ENCODE measurements at places on chromosomes 1 and 21.

DNA sequence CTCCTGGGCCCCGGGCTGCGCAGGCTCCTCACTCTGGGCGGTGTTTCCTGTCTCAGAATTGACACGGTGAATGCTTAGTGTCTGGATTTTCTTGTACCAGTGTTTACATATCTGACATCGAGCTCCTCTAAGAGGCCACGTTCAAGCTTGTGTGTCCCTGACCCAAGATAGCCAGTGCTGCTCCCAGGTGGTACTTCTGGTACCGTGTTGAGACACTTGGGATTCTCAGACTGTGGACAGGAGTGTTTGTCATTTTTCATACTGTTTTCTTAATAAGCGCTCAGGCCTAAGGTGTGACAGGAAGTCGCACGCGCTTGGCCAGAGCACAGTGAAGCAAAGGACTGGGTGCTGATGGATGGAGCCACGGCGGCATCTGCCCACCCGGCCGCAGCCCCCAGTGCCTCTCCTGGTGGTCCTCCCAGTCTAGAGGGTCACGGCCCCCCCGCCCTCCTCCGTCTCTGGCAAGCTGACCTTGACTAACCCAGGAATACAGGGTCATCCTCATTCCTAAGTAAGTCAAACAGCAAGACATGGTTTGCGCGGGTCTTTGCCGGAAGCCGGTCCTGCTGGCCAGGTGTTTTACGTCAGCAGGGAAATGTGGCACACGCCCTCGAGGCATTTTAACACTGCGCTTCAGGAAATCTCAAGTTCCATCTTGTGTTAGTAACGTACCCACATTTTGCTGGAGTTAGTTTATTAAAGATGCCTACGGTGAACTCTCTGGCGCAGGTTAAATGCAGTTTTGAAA is 8.0 kb downstream of the PEX10 start:
- DNase-seq, result no peak

GRCh38 chr1:191176131-191176530 is 698.5 kb upstream of the BRINP3 start:
- no peak for DNase-seq

DNA sequence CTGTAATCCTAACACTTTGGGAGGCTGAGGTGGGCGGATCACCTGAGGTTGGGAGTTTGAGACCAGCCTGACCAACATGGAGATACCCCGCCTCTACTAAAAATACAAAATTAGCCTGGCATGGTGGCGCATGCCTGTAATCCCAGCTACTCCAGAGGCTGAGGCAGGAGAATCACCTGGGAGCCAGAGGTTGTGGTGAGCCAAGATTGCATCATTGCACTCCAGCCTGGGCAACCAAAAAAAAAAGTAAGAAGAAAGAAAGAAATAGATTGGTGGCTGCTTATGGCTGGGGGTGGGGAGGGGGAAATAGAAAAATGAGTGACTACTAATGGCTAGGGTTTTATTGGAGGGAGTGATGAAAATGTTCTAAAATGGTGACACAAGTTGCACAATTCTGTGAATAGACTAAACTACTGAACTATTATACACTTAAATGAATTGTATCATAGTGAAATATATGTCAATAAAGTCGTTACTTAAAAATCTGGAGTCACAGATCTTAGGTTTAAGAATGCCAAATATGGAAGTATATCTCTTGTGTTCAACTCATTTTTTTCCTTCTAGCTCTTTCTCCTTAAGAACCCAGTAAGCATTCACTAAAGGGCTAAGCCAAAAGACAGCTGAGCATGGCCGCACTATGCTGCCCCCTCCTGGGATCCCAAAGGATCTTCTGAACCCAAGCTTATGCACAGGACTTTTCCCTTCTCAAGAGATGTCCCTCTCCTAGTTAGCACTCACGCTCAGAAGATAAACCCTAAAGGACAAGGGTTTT is 3.2 kb upstream of the NPL start:
- DNase-seq, result peak; percentile 50

DNA sequence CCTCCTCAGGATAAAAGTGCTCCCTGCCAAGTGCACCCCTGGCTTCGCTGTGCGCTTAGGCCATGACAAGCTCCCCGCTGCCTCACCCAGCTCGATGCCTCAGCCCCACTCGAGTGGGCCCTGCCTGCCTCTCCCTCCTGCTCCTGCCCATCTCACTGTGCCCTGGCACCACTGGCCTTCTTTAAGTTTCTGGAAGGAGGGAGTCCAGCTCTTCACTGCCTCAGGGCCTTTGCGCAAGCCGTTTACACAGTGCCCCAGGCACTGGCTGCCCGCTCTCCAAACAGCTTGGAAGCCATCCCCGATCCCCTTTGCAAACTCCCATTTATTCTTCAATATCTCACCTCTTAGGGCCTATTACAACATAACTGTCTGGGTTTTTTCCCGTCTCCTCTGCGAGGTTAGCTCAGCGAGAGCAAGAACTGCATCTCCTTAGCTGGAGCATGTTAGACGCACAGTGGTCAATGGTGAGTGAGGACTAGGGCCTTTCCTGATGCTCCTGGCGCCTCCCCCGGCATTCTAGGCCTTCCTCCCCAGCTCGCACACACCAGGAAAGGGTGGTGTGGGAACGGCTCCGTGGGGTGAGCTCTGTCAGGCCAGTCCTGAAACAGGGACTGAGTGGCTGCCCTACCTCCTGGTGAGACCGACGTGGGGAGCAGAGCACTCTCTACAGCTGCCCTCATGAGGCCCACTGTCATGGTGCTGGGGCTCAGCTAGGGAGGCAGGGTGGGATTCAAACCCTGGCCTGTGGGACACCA is 31.9 kb downstream of the PODN start:
- DNase-seq, result no peak

DNA sequence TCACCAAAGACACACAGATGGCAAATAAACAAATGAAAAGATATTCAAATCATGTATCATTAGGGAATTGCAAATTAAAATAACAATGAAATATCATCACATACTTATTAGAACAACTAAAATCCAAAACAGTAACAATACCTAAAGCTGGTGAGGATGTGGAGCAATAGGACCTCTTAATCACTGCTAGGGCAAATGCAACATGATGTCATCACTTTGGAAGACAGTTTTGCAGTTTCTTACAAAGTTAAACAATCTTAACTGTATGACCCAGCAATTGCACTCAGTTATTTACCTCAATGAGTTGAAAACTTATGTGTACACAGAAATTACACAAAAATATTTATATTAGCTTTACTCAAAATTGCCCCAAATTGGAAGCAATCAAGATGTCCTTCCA is 47.3 kb downstream of the SELENOF start:
- no peak for DNase-seq

DNA sequence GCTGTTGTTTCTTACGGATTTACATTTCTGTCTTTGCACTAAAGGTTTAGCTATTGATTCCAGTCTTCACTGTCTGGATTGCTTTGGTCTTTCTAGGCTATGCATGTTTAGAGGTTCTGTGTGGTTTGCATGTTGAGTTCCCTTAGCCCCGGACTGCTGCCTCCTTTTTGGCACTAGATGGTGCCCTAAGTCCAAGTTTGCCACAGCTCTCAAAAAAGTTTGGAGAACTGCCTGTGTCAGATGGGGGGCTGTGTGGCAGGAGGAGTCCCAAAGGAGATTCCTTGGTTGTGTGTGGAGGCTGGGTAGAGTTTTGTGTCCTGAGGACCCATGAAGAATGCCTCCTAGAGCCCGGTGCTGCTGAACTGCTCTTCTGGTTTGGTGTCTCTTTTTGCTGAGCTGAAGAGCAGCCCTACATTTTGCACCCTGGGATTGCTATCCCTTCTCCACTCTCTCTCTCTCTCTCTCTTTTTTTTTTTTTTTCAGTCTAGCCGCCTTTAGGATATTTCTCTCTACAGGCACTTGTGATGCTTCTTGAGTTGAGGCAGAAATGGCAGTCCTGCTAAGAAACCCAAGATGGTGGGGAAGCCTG is 74.4 kb downstream of the PTGS2 start:
- DNase-seq, result peak; percentile 24

DNA sequence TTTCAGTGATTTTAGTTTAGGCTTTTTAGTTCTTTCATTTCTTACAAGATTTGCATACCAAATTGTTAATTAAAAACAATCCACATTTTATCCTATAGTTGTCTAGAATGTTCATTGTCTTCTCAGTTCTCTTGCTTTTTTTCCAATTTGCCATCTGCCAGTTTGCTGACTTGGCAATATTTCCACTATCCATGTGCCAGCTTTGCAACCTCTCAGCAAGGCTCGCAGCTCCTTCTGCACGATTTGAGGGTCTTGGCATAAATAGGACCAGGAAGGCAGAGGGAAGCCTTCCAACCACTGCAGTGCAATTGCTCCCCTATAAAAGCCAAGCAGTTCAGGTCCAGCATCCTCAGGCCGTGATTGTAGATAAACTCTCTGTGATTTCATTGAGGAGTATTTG is 306.8 kb upstream of the FMN2 start:
- DNase-seq, result no peak

- DNase-seq, result no peak
Measured at GRCh38 chr1:96559181-96559580, 162.4 kb upstream of the PTBP2 start.

- DNase-seq, result no peak
Measured at GRCh38 chr1:188350104-188350503, 1521.4 kb downstream of the PLA2G4A start.

GRCh38 chr1:170619241-170620028 is 44.5 kb upstream of the PRRX1 start:
- no peak for DNase-seq

DNA sequence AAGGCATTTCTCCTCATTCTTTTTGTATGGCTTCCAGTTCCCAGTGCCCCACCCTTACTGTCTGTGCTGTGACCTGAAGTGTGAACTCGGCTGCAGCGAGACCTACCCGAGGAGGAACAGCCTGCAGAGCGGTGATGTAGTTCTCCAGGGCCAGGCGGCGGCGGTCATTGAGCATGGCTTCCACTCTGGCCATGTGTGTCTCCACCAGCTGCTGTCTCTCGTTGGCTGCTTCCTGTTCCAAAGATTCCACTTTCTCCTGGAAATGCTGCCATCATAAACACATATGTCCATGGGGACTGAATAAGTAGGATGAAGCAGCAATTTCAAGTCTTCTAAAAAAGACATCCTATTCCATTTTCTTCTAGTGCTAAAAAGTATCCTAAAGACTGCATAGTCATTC is 195.6 kb downstream of the APP start:
- no peak for DNase-seq

DNA sequence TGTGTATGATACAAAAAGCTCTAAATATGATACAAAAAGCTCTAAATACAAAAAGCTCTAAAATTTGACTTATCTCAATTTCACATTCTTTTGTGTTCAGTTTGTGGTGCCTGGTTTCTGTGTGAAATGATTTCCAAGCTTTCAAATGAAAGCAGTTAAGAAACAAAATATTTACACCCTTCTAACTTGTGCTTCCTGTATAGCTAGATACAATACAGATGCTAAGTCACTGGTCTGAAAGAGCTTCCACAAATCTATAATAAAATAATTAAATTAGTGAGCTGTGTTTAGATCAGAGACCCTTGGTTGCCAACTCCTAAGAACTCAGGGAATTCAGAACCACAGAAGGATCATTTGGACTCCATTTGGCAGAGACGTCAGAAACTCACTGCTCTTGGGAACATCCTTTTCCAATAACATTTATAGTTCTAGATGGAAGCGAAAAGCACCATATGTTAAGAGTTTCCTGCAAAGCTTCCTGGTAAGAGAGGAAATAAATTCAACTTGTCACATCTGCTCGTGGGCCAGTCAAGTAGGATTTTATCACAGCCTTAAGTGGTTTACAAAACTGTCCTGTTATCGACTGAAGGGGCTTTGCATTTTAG is 1079.1 kb downstream of the ADGRL2 start:
- DNase-seq, result no peak

GRCh38 chr21:24561291-24561690 is 1046.0 kb downstream of the MRPL39 start:
- no peak for DNase-seq

DNA sequence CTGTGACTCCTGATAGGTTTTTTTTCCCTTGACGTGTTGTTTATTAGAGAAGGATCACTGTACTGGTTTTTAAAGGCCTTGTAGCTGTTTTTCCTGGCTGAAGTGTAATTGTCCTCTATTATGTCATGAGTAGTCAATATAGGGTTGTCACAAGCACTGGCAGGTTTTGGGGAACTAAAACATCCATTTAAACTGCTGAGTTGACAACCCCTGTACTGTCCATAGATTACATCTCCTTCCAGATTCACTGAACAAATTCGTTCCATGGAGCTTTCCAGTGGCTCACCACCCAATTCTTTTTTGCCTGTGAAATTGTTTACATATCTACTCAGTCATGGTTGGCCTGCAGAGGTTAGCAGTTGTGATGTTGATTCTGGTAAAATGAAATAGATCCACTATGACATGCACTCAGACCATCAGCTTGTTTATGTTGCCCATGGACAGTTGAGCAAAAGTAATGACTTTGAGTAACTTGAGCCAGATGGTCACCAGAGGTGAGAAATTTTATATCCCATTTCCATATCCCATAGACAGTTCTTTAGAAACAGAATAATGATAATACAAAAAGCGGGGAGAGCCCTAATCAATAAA is 59.9 kb upstream of the QSOX1 start:
- no peak for DNase-seq

- DNase-seq, result no peak
Measured at GRCh38 chr1:220882061-220882891, 3.0 kb downstream of the HLX start.

GRCh38 chr1:111961016-111961415 is 28.5 kb downstream of the KCND3 start:
- no peak for DNase-seq

GRCh38 chr21:45255381-45256020 is 32.2 kb downstream of the POFUT2 start:
- DNase-seq, result no peak

DNA sequence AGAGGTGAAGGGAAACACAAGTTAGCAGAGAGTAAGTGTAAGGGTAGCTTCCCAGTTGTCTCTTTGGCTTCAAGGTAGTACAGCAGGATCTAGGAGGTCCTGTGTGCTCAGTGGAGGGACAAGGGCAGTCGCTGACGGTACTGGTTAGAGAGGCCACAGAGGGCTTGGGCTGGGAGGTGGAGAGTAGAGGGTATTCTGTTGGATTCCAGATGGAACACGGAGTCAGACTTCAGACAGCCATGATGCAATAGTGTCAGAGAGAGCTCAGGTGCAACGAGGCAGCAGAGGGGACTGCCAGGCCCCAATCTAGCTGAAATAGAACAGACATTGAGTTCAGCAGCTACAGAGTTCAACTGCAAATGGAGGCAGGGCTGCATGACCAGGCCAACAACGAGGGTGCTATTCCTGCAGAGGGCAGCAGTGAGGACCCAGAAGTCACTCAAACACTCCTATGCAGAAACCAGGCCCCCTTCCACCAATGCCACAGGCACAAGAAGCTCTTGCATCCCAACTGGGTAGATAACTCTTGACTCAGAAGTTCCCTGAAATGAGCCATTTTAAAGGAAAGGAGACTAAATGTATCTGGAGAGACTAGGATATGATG is 325.0 kb upstream of the ESRRG start:
- DNase-seq, result no peak

GRCh38 chr1:119361620-119362344 is 6.8 kb upstream of the HAO2 start:
- no peak for DNase-seq

GRCh38 chr1:95122151-95122697 is 5.1 kb downstream of the TLCD4 start:
- no peak for DNase-seq

GRCh38 chr1:165726841-165727240 is 28.5 kb upstream of the ALDH9A1 start:
- DNase-seq, result no peak
